ENCODE measurements at places on chromosomes 7 and 10. TPM values are rescaled to one million over a fixed set of nuclear protein-coding genes. Genes with fewer than 3 reads are reported as not detected.
A peak's percentile ranks its signal among the peaks of the same experiment; 100 is the strongest.

DNA sequence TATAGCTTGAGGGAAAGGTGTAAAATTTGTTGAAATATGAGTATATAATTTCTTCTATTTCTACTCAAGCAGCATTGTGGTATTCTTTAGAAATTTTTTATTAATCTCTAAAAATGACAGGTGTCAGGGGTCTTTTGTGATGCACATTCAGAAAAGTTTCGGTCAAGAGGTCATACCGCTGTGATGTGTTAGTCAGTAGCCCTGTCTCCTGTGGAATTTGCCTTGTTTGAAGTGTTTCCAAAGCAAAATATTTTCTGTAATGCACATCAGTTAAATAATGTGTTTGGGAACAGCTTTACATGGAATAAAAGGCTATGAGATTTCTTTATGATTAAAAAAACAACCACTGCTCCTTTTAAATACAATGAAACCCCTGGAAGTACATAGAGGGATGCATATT, 35.8 kb downstream of the FOXP2 start:
- DNase-seq: no peak

DNA sequence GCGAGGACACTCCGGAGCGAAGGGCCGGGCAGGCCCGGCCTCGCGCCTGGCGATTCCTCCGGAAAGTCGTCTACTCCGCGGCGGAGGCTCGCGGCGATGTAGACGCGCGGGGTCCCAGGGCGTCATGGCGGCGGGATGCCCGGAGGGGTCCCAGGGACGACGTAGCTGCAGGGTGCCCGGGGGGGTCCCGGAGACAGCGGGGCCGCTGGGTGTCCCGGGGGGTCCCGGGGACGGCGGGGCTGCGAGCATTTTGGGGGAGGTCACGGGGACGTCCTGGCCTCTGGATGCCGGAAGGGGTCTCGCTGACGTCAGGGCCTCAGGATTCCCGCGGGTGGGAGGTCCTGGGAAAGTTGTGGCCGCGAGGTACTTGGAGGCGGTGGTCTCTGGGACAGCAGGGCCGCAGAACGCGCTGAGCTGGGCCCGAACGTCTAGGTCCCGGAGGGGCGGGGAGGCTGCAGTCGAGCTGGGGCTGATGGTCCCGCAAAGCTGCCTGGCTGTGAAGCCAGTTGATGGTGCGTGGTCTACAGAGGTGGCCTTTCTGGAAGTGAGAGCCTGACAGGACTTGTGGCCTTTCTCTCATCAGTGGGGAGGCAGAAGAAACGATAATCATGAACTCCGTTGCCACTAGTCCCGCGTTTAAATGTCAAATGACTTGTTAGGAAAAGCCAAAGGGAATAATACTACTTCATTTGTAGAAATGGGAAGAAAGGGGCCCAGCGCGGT, 637 bp downstream of the HSPA14 start:
- peak; percentile 71 for DNase-seq

DNA sequence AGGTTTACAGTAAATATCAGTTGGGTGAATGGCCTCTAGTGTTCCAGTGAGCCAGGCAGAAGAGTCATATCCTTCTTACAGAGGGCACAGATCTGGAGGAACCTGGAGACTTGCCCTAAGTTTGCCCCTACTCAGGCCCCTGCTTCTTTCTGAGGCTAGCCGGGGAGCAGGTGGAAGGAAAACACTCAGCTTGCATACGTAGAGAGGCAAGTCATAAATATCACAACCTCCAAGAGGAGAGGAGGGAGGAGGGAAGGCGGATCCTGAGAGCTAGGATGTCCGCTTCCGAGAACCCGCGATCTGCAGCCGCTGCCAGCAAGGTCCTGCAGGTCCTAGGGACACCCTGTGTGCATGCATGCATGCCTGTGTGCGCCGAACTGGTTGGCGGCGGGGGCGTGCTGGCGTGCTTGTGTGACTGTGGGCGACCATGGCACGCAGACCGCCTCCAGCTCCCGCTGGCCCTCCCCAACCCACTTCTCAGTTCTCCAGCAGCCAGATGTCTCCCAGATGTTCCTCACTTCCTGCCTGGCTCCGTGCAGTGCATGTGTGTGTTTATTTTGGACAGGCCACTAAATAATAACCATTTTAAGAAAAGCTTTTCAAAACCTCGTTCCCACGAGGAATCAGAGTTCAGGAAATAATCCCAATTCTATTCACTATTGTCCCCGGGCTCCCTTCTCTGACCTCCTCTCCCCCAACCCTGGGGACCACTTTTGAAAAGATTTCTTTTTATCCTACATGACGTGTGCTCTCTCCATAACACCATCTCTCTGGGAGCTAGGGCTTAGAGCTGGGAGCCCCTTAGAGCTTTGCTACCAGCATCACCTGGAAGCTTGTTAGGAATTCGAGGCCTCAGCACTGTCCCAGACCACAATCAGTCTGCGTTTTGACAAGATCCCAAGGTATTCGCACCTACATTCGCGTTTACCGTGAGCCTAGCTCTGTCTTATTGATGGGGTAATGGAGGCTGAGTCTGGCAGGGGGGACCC, 32.4 kb downstream of the UNC5B start:
- peak; percentile 76 for DNase-seq

- DNase-seq: no peak
Observed at GRCh38 chr7:75946207-75946855, 31.4 kb downstream of the POR start.

COL13A1 gene
- total RNA-seq: 1.0 TPM

DNA sequence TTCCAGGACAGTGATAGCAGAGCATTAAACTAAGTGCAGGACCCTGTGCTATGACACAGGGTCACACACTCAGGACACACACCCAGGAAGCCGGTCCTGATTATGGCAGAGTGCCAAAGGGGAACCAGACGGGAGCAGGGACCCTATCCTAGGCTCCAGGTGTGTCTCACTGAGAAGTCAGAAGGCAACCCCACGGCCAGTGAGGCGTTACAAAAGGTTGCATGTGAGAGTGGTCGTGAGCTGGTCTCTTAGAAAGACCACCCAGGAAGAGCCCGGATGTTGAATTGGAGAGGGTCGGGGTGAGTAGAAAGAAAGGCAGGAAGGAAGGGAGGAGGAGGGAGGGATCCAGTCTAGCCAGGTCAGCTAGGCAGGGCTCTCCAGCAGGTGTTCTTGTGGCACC, 31.0 kb downstream of the FRMPD2 start:
- DNase-seq: no peak

DNA sequence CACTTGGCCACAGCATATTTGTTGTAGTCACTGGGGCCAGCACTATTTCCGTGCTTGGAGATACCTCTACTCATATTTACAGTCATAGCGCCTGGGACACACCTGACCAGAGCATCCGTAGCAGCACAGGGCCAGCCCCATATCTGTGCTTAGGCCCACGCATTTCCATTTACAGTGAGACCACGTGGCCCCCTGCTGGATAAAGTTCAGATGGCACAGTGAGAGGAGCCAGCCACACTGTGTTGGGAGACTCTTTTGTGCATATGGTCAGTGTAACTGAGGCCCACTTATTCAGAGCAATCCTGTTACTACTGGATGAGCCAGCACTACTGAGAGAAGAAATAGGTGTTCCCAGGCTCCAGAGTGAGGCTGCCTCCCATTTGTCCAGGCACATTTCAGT, 455.3 kb downstream of the REEP3 start:
- DNase-seq: no peak

GPR26 gene
- total RNA-seq: not detected

CELF2 gene
- 94.9 TPM for total RNA-seq

GRCh38 chr10:122531939-122532338, 28.6 kb upstream of the DMBT1 start:
- DNase-seq: no peak

SLC4A2 gene
- 87.5 TPM for total RNA-seq

GRCh38 chr7:155994279-155994811, 182.1 kb upstream of the SHH start:
- no peak for DNase-seq

DNA sequence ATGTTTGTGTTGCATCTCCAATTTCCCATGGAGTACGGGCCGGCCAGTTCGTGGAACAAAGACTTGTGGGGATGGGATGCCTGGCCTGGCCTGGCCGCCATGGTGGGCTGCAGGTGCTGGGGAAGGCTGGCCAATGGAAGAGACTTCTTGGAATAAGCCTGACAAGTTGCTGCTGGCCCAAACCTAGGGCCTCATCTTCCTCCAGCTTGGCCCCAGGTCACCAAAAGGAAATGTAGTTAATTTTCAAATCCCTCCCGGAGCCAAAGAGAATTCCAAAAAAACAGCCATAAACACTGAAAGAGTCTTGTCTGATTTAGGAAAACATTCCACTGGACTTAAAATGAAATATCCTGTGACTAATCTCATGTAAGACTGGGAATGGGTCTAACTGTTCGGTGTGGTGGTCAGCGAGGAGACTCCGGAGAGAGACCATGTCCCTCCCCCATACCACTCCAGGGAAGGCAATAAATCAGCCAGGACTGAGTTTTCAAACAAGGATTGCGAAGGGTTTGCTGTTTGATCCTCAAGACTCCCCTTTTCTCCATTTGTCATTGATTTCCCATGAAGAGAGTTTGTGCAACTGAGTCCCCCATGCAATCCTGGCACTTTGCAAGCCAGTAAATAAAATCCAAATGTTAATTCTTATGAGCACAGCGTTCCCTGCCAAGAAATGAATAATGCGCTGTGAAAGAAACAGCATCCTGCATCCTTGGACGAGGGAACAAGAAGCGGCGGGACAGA, 128.7 kb upstream of the HABP2 start:
- no peak for DNase-seq

CCDC172 gene
- total RNA-seq: not detected

DNA sequence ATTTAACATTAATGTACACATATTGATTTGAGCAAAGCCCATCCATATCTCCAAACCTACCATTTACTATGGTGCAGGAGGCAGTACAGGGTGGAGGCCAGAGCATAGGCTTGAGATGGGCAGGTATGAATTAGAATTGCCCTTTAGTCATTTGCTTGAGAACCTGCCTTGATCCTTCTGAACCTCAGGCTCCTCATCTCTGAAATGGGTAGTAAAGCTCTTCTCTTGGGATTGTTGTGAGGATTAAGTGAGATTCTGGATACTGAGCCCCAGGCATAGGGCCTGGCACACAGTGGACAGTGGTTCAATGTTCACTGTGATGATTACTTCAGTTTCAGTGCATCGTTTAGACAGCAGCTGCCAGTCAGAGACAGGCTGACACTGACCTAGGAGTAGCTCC, 5.0 kb upstream of the ATXN7L1 start:
- DNase-seq: no peak

DNA sequence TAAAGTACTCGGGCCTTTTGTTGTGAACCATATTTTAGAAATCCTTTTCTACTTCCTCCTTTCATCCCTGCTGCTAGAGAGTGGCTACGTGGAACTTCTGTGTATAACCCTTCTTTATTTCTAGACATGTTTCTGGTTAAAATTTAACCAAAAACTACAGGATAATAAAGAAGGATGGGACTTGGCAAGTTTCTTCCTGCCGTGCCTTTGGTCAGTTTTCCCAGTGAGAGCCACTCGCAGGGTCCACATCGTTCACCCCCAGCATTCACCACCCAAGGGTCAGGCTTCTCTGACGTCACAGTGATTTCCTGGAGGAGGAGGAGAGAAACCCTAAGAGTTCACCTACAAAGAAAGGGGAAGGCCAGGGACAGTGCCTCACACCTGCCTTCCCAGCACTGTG, 45.4 kb downstream of the NKX6-2 start:
- no peak for DNase-seq
